ENCODE measurements at places on chromosomes 13 and 19.

DNA sequence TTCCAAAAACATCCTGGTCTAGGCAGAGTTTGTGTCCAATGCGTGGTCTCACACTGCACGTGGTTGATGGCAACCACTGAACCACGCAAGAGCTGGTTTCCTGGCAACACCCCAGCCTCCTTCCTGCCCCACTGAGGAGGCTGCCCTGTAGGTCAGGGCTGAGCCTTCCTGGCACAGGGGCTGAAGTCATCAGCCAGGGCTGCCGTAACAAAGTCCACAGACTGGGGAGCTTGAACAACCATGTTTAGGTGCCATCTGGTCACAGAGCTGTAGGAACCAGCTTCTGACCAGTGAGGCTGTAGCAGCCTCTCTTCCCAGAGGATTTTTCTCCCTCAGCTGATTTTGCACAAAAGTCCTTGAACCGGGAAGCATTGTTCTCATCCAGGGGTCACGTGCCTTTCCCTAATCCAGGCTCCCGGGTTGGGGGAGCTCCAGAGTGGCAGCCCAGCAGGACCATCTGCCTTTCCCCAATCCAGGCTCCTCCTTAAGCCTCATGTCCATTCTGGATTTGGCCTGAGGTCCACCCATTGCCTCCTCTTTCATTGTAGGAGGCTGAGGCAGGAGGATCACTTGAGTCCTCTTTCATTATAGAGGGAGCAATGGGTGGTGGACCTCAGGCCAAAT, 53.9 kb downstream of the CHST8 start:
- no peak for DNase-seq

DNA sequence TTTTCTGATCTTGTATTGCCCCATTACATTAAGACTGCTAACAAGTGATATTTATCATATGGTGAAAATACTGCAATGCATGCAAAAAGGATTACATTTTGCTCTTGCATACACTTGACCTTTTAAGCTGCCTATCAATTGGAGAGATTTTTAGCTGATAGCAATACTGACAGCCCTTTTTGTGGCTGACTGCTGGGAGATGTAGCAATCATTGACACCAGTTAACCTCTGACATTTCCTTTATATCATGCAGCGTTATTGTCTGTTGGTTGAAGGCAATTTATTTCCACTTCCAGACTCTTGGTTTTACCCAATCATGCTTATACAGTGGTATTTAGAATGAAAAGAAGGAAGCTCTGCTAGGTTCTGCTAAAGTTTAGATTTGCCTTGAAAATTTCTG, 364.0 kb downstream of the LMO7 start:
- DNase-seq, result no peak

DNA sequence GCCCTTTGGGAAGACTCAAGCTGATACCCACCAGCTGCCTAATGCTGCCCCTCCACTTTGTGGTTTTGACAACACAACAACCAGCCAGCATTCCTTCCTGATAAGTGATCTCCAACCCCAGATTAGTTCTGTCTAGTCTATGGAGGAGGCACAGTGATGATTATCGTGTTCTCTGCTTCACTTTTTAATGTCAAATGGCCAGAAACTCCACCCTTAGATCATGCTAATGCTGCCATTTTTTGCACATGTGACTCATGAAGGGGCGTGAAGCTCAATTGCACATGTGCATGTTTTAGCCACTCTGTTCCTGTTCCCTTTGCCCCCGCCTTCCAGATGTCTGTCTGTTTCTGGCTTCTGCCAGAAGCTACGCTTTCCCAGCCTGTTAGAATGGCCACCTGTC, 199.8 kb downstream of the COG6 start:
- DNase-seq, result no peak

- no peak for DNase-seq
Measured at GRCh38 chr13:40518481-40518882, 148.0 kb downstream of the FOXO1 start.

DNA sequence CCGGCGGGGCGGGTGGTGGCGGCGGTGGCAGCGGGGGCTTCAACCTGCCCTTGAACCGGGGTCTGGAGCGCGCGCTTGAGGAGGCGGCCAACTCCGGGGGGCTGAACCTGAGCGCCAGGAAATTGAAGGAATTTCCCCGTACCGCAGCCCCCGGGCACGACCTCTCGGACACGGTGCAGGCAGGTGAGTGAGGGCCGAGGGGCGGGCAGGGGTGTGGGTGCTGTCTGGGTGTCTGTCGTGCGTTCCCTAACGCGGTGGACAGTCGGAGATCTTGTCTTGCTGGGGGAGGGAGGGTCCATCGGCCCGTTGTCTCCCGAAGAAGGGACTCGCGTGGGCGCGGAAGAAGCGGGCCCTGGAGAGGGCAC, 533 bp downstream of the LRCH1 start:
- peak; percentile 47 for DNase-seq

- no peak for DNase-seq
Measured at GRCh38 chr13:105334211-105334610, 1201.3 kb downstream of the EFNB2 start.

GRCh38 chr13:93882086-93882651, 597.3 kb downstream of the DCT start:
- no peak for DNase-seq

DNA sequence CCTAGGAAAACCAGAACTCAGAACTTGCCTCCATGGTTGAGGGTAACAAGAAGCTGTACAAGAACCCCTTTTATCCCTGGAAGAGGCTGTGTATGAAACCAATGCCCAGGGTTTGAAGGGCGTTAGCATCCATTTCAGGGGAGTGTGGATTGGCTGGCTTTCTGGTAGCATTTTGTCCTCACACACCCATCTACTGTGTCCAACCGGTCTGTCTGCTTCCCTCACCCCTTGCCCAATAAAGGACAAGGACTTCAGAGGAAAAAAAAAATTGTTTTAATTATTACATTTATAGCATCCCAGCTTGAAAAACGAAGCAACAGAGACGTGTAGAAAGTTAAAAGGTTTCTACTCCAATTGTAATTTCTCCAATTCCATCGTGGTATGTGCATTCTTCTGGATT, 2.7 kb upstream of the CYP4F8 start:
- no peak for DNase-seq

- DNase-seq, result no peak
Measured at GRCh38 chr13:73943137-73943964, 190.9 kb downstream of the KLF12 start.

DNA sequence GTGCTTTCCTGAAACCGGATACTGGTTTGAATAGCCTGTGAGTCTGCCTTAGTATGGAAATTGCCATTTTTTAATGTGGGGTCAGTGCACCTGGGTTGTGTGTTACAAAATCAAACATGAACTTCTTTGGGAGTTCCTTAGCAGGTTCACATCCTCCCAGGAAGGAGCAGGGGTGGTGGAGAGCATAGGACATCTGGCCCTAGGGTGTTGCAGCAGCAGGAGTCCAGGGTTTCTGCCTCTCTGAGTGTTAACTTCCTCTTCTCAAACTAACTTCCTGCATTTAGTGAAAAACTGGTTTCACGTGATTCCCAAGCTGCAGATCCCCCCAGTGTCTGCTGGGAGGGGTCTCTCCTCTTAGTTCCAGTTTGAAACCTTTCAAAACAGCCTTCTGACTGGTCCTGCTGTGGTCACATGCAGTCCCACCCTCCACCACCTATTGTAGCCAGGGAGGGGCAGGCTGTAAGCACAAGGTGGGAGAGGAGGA, 7.2 kb downstream of the RNASEH2B start:
- no peak for DNase-seq

DNA sequence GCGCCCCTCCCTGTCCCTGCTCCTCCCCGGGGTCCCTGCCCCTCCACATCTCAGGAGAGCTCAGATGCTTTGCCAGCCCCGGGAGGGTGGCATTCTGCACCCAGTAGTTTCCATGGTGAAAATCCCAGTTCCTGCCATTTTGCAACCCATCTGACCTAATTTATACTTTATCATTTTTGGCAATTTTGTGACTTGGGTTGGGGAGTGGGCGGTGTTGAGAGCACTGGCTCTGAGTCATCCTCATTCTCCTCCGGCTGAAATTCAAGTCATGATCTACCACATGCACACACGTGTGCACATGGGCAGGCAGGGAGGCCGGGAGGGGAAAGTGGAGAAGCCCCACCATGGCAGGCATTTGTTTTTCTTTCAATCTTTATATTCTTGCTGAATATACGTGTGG, 208.6 kb downstream of the URI1 start:
- no peak for DNase-seq

- DNase-seq, result peak; percentile 32
Measured at GRCh38 chr13:32409561-32410421, 18.1 kb downstream of the N4BP2L1 start.

DNA sequence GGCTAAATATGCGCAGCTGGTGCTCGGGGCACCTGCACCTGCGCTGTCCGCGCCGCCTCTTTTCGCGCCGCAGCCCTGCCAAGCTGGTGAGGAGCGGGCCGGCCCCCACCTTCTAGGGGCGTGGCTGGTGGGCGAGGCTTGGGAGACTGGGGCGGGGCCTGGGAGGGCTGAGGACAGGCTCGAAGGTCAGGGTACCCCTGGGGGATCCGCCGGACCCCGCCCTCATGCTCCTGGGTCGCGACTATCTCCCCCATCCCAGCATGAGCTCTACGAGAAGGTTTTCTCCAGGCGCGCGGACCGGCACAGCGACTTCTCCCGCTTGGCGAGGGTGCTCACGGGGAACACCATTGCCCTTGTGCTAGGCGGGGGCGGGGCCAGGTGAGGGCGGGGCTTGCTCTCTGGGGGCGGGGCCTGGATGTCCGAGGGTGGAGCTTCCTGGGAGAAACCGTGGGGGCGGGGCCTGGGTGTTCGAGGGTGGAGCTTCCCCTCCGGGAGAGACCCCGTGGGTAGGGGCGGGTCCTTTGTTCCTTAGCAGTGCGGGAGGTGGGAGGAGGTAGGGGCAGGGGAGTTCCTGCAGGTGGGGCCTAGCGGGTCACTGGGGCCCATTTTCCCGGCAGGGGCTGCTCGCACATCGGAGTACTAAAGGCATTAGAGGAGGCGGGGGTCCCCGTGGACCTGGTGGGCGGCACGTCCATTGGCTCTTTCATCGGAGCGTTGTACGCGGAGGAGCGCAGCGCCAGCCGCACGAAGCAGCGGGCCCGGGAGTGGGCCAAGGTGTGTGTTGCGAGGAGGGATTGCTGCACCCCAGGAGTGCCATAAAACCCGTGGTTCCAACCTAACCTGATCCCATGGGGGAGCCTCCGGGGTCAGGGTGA, 19.7 kb downstream of the PNPLA6 start:
- DNase-seq, result peak; percentile 56

DNA sequence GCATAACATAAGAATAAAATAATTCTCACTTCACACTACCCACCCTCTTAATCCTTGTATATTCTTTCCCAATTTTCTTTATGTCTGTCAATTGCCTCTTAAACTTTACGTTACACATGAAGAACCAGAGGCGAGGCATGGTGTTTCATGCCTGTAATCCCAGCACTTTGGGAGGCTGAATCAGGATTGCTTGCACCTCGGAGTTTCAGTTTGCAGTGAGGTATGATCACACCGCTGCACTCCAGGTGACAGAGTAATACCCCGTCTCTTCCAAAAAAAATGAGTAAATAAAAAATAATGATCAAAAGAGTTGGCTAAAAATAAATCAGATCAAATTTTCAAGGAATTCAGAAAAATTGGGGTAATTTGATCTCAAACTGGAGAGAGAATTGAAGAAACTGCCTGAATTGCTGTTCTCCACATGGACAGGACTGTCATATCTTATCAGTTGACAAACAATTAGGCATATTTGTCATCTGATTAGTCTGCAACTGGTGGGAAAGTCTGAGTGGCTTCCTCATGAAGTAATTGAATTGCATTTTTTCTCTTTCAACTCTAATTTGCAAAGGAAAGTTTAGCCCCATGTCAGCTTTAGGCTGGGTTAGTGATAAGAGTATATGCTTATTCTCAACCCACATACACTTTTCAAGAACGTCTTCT, 302.9 kb downstream of the ITGBL1 start:
- no peak for DNase-seq

DNA sequence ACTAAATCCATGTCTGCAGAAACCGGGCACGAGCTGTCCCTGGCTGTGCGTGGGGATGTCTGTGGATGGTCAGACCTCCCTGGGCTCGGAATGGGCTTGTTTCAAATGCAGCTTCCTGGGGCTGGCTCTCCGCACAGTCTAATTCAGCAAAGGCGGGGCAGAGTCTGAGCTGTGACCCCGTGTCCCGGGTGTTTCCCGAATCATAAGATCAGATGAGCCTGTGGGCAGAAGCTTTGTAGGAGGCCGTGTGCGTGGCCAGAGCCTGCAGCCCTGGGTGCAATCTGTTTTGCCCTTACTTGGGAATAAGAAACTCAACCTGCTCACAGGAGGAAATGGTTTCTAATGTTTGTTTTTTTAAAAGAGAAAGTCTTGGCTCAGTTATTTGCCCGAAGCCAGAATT, 13.9 kb upstream of the GNA11 start:
- no peak for DNase-seq

GRCh38 chr19:1214862-1215731, 9.5 kb downstream of the STK11 start:
- DNase-seq, result no peak

DNA sequence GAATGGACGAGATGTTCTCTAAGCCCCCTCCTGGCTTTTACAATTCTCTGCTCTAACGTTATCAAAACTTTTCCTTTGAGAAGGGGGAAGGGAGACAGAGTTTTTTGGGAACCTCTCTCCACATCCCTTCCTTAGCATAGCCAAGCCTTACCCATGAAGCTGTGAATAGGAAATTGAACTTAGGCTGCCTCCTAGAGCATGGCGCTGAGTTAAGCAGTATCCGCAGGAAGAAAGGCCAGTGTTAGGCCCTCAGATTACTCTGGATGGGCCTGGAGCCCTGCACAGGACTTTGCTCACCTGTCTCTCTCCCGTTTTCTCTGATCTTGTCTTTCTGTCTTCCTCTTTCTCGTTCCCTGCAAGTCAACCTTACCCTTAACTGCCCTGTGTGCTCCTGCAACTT, 39.6 kb downstream of the CYP2B6 start:
- no peak for DNase-seq

DNA sequence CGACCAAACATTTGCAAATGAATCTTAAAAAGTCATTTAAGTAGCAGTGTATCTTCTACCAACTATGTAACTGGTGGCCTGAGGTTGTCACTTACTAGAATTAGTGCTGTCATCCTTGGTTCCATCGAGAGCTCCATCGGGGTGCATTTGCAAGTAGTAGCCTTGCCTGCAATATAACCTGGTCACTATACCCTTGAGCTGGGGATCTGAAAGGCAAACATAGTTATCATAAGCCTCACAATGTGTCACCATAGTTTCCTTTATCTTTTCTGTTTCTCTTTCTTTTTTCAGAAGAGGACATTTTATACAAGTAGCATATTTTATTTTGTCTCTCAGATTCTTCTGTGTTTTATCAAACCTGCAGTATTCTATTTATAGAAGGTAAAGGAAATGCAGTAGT, 422.6 kb downstream of the ITGBL1 start:
- DNase-seq, result no peak

All from nephron progenitor cell (in vitro differentiated cells).